ENCODE measurements at places on chromosomes 7 and 10.

- DNase-seq: no peak
Measured at GRCh38 chr7:19106241-19107080, 11.0 kb downstream of the TWIST1 start.

DNA sequence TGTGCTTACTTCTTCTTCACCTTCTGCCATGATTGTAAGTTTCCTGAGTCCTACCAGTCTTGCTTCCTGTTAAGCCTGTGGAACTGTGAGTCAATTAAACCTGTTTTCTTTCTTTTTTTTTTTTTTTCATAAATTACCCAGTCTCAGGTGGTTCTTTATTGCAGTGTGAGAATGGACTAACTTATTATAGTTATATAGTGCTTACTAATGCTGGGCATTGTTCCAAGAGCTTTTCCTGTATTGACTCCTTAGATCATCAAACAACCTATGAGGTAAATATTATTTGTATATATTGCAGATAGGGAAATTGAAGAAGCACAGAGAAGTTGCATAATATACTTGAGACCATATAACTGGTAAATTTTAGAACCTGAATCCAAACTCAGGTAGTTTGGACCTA, 98.1 kb downstream of the MBL2 start:
- DNase-seq: no peak

- no peak for DNase-seq
Measured at GRCh38 chr7:127018889-127019288, 233.9 kb downstream of the GRM8 start.

- DNase-seq: no peak
Measured at GRCh38 chr10:23918090-23918723, 290.7 kb upstream of the KIAA1217 start.

GRCh38 chr7:726854-727103, 280 bp downstream of the DNAAF5 start:
- no peak for DNase-seq

- no peak for DNase-seq
Measured at GRCh38 chr7:123499211-123499970, 35.0 kb downstream of the IQUB start.

DNA sequence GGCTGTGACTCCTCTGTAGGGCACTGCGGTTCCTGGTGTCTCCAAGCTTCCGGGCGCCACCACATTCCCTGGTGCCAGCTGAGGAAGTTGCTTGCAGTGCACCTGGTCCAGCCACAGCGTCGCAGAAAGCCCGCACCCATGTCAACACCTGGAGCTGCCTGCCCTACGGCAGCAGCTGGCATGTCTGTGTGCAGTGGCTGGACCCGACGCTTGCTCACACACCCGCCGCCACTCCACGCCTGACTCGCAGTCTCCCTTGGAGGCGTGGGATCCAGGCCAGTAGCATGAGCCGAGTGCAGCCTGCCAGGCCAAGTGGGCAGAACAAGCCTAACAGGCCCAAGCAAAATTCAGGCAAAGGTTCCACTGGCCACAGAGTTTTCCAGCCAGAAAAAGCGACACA, 118.1 kb upstream of the PHF14 start:
- DNase-seq: no peak

DNA sequence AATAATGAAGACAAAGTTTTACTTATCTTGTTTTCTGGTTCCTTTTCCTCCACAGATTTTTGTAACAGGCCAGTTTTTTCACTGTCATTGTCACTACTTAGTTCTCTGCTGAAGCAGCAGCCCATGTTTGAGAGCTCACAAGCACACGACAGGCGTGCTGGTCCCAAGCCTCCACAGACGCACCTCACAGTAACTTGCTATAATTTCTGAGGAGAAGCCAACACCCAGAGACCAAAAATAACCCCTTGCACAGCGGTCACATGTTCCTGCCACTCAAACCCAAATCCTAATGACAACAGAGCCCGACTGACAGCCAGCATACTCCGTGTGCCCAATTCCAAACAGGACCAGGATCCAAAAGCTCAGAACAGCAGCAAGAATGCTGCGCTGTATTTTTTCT, 58.5 kb downstream of the LARP4B start:
- no peak for DNase-seq
